NCI-H226 (cell line): ENCODE measurements at places on chromosomes 4 and X.
A peak's percentile ranks its signal among the peaks of the same experiment; 100 is the strongest.

DNA sequence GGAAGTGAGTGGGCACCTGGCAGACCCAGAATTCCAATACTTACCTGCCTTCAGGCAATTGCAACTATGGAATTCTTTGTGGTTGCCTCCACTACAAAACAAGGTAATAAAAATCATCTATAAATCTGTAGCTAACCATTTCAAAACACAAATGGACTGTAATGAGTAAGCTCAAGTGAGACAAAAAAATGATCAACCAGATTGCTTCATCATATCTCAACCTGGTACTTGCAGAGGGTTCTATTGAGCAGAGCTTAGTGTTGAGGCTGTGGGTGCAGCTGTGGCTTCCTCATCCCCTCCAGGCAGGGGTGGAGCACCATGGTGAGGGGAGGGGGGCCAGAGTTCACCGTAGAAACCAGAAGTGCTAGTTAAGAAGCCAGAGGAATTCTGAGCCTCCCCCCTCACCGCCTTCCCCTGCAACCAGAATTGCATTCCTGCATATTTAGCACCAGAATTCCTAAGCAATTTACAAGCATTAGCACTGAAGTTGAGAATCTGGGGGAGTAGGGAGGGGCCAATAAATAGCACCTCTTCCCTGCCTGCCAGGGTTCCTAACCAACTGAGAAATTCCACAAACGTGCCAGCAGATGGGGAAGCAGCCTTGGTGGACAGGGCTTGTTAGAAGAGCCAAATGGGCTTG, 11.5 kb downstream of the CTAG1A start:
- DNase-seq = peak; percentile 95

GRCh38 chr4:23782778-23783437, 106.9 kb downstream of the PPARGC1A start:
- DNase-seq = peak; percentile 26

DNA sequence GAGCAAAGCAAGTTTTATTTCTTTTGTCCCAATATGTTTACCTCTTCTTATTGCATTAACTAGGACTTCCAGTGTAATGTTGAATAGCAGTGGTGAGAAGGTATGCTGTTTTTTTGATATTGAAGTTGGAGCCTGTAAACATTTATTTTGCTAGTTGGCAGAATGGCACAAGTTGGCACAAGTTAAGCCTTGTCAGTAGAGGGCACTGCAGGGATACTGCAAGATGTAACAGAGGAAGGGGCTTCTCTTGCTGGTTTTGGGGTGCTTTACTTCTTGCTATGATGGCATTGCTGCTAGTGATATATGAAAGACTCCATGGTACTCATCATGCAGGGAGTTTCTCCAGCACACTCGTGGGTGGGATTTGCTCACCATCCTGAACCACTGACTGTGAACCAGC, 327.3 kb upstream of the ARX start:
- no peak for DNase-seq

- no peak for DNase-seq
Measured at GRCh38 chrX:47648376-47648775, 2.0 kb downstream of the ELK1 start.

DNA sequence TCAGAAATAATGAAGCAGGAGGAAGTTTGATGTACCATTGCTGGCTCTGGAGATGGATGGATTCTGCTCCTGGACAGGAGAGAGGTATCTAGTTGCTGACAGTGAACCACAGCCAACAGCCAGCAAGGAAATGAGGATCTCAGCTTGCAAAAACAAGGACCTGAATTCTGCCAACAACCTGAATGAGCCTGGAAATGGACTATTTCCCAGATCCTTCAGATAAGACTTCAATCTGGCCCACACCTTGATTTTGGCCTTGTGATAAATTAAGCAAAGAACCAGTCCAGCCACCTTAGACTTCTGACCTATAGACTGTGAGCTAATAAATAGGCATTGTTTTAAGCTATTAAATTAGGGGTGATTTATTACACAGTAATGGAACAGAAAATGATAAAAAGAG, 220.3 kb downstream of the ADAMTS3 start:
- DNase-seq = no peak

GRCh38 chr4:4394644-4395043, 7.7 kb downstream of the NSG1 start:
- peak; percentile 77 for DNase-seq

GRCh38 chrX:101362757-101363156, 14.2 kb upstream of the TIMM8A start:
- DNase-seq = no peak

DNA sequence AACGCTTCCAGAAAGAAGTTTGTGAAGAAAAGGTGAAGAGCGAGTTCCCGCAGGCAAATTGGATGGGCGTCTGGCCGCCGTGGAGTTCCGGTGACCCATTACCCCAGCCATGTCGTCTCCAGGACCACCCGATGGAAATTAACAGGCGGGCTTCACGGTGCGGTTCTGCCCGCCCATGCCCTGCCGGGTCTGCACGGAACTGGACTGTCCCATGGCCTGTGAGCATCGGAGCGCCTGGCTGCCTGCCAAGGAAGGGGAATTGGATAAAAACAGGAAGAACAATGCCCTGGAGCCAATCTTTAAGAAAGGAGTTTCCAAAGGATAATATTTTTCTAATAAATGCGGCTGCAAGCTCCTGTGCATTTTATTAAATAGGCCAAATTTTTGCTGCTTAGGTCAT, 319.8 kb upstream of the SLC7A11 start:
- DNase-seq = no peak

- no peak for DNase-seq
Measured at GRCh38 chr4:147447786-147448185, 33.1 kb upstream of the EDNRA start.

GRCh38 chrX:150051096-150051495, 112.8 kb upstream of the EOLA2 start:
- peak; percentile 31 for DNase-seq

- peak; percentile 68 for DNase-seq
Measured at GRCh38 chr4:89283226-89284009, 24.2 kb downstream of the GPRIN3 start.

DNA sequence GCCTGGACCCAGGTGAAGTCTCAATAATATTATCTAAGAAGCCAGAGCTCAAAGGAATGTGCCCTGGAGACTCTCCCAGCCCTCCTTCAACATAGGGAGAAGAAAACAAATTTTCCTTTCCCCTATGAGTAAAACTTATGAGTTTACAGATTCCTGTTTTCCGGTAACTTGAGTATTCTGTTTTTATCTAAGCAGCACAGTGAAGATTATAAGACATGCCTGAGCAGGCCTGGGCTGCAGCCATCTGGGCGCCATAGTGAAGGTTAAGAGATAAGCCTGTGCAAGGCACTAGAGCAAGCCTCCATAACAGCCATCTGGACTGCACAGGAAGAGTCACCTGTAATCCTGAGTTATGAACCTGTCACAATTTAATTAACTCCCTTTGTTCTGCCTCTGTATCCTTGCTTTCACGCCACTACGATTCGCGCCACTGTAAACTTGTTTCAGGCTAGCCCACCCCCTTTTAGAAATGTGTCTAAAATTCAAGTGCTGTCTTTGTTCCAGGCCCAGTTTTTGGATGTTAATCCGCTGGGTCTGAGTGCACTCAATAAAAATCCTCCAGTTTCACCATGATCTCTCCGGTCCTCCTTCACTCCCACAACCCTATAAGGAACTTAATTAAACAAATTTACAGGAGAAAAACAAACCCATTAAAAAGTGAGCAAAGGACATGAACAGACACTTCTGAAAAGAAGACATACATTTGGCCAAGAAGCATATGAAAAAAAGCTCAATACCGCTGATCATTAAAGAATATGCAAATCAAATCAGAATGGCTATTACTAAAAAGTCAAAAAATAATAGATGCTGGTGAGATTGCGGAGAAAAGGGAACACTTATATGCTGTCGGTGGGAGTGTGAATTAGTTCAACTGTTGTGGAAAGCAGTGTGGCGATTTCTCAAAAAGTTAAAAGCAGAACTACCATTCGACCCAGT, 189.5 kb downstream of the APBB2 start:
- DNase-seq = peak; percentile 80

DNA sequence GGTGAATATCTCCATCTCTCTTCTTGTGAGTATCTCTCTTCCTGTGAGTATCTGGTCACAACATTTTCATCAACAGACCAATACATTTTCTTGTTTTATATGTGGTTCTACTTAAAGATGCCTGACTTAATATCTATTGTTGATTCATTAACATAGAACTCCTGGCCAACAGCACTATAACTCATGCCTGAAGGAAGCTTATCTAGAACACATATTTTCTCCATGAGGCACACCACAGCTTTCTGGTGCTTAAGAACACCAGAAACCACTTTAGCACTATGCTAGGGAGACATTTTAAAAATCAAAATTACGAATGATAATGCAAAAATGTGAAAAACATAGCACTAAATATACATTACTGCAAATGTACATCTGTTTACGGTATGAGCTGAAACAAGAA, 190.4 kb downstream of the GABRB1 start:
- DNase-seq = peak; percentile 78

DNA sequence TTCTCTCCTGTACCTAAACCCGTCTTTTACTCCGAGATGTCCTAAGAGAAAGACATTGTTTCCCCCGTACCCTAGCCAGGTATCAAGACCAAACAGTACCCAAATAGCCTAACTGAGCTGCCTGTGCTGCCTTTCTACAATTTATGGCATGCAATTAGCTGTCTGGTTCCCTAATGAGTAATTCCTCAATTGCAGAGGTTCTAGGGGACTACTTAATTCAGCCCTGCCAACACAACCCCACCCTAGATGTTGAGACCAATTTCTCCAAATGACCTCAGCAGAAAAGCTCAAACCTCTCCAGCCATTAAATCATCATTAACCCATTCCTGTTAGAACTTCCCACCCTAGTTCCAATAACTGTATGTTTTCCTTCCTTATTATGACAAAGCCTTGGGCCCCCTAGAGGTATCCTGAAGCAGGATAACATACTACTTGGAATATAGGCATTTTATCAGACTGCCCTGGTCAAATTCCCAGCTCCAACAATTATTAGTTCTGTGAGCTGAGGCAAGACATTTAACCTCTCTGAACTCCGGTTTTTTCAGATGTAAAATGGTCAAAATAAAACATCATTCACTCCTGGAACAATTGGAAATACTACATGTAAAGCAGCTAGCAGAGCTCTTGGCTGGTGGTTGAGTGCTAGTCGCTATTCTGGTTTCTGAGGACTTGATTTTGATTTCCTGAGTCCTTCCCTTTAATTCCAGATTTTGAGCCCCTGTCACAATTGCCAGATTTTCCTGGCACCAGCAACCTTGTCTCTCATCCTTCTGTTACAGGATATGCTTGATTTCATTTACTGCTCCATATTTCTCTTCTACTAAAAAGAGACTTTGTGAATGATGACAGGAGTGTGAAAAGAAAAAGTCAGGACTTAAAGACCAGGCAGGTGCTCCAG, 244.6 kb upstream of the TENM3 start:
- DNase-seq = no peak

- DNase-seq = no peak
Measured at GRCh38 chr4:5552451-5552850, 155.9 kb downstream of the EVC2 start.

DNA sequence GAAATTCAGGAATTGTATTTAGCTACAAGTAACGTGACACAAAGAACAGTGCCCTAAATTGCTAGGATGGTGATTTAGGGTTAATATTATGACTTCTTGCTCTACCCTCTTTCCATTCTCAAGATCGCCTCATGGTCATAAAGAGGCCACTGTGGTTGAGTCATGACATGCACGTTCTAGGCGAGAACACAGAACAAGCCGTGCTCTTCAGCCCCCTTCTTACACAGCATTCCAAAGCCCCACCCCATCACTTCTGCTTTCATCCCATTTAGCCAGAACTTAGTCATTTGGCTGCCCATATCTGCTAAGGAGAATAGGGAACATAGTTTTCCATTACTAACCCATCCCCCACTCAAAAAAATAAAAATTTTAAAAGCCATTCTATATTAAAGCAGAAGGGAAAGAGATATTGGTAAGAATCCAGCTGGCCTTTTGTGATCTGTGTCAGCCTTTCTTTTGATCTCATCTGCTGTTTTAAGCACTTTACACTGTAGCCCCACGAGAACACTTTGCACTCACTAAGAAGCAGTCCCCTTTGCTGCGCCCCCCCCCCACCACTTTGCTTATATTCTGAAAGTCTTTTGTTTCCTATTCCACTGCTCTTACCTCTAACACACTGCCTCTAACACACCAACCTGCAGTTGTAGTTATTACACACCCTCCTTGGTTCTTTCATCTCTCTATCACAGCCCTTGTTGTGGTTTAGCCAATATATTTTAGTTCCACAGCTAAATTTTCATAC, 28.4 kb downstream of the NPNT start:
- DNase-seq = no peak

- peak; percentile 39 for DNase-seq
Measured at GRCh38 chr4:153676486-153676885, 7.6 kb upstream of the TLR2 start.

GRCh38 chr4:181225616-181226261, 1017.5 kb upstream of the TENM3 start:
- DNase-seq = no peak

- no peak for DNase-seq
Measured at GRCh38 chrX:68719904-68720614, 72.6 kb downstream of the STARD8 start.

GRCh38 chr4:68765876-68766275, 49.9 kb upstream of the UGT2B10 start:
- no peak for DNase-seq

DNA sequence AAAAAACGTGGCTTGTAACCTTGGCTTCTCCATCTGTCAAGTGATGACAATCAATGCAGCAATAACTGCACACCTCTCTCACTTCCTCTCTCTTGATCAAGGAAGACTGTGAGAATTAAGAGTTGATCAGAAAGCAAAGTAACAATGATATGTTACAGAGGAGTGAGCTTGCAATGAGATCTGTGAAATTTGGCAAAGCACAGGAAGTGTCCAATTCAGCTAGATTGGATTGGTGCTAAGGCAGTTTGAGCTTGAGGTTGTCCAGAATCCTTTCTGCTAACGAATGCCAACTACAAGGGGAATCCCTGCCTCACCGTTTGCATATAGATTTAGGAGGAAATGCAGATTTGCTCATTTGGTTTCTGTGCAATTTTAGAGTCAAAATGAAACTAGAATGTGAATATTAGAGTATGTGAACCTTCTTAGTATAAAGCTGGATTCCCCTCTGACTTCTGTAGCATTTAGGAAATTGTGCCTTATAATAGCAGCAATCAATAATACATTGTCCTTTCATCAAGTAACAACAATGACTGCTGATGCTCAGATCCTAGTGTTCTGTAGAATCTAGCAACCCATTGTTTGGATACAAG, 346.4 kb downstream of the PTTG2 start:
- no peak for DNase-seq

DNA sequence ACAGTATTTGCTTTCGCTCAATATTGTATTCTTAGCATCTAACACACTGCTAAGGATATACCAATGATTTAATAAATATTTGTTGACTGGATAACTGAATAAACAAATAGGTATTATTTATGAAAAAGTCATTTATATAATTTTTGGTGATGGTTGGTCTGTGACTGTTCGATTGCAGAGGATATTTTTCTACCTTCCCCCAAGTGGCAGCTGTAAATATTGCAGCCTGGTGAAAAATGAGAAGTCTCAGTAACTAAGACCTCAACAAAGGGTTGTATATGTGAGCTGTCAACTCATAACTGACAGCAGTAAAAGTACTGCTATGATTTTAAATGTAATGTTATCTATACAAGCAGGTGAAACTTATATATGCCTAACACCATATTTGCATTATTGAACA, 36.0 kb downstream of the HTR2C start:
- DNase-seq = no peak

- no peak for DNase-seq
Measured at GRCh38 chr4:154491341-154492271, at the start of gene DCHS2. Gene DCHS2 (minus strand): TSS chr4:154491799. CDS start chr4:154491355, 444 bp downstream.

GRCh38 chr4:129645461-129645860, 549.5 kb downstream of the C4orf33 start:
- DNase-seq = no peak
